ENCODE measurements at places on chromosomes 11 and 22. TPM values are rescaled to one million over a fixed set of nuclear protein-coding genes. Genes with fewer than 3 reads are reported as not detected.

DNA sequence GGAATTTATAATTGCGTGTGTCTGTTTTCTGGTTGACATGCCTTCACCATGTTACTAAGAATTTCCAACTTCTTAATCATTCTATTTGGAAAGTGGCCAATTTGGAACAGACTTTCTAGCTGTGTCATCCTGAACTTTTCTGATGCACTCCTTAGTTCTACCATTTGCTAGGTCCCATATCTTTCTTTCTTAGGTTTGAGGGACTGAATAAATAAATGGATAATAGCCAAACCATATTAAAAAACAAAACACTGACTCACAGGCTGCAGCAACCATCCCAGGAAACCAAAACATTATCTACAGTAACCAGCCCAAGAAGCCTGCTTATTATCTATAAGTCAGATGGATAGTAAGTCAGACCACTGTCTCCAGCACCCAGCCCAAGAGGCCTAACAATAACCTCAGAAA is 57.5 kb upstream of the PLET1 start:
- no peak for DNase-seq

DNA sequence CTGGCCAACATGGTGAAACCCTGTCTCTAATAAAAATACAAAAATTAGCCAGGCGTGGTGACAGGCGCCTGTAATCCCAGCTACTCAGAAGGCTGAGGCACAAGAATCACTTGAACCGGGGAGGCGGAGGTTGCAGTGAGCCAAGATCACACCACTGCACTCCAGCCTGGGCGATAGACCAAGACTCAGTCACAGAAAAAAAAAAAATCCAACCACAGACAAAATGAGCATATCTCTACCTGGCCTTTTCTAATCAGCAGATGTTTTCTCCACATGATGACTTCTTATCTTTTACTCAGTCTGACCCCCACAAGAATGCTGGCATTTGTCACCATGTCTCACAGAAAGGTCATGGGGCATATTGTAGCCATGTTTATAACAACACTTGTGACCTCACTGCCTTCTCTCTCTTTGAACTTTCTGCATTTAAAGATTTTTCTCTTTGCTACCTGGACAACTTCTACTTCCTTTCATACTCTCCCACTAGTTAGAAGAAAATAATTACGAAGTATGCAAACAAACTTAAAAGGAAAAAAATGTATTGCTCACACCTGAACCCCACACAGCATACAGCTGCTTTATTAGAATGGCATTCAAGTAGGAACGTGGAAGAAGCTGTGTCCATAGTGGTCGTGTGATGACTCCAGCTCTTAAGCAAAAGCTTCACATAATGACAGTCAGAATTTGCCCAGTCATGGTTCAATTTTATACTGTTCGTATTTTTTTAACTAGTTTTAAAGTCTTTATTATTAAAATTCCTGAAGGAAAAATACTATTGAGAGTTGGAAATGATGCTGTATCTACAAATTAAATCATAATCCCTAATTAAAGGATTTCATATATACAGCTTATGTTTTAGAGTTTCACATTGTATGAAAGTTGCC is 65.4 kb downstream of the ZC3H12C start:
- no peak for DNase-seq

DNA sequence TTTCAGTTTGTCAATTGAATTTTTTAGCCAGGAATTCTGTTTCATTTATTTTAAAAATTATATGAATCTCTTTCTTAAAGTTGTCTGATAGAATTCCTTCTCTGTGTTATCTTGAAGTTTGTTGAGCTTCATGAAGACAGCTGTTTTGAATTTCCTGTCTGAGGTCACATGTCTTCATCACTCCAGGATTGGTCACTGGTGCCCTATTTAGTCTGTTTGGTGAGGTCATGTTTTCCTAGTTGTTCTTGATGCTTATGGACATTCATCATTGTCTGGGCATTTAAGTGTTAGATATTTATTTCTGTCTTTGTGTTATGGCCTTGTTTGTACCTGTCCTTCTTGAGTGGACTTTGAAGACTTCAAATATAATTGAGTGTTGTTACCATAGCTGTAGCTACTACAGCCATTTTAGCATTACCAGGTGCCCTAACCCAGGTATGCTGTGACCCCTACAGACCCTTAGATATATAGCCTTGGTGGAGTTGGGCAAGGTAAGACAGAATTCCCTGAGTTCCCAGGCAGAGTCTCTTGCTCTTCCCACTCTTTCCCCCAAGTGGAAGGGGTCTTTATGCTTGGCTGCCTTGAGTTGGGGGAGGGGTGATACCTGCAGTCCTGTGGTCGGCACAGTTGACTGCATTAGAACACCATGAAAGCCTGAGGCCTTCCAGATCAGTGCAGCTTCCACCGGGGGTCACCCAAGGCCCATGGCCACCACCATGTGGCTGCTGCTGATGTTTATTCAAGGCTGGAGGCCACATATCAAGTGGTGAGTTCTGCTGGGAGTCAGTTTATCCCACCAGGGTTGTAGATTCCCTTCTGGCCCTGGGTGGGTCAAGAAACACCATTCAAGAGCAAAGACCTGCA is 229.6 kb downstream of the DYNC2H1 start:
- DNase-seq, result no peak

GRCh38 chr22:36379593-36380361 is 8.0 kb downstream of the MYH9 start:
- DNase-seq, result peak; percentile 88

DNA sequence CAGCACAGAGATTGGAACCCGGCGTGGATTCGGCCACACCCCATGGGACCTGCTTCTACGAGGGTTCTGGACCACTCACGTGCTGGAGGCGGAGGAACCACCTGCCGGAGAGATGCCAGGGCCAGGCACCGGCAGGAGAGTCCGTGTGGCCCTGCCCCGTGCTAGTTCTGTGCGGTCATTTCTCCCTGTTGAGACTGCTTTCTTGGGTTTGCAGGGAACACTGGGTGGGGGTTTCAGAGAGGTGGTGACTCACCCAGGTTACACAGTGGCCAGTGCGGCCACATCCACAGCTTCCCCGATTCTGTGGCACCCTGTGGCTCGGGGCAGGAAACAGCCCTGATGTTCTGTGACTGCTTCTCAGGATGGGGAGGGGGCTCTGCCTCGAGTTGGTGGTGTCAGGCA is 3.6 kb upstream of the PHLDA2 start:
- DNase-seq, result no peak

DNA sequence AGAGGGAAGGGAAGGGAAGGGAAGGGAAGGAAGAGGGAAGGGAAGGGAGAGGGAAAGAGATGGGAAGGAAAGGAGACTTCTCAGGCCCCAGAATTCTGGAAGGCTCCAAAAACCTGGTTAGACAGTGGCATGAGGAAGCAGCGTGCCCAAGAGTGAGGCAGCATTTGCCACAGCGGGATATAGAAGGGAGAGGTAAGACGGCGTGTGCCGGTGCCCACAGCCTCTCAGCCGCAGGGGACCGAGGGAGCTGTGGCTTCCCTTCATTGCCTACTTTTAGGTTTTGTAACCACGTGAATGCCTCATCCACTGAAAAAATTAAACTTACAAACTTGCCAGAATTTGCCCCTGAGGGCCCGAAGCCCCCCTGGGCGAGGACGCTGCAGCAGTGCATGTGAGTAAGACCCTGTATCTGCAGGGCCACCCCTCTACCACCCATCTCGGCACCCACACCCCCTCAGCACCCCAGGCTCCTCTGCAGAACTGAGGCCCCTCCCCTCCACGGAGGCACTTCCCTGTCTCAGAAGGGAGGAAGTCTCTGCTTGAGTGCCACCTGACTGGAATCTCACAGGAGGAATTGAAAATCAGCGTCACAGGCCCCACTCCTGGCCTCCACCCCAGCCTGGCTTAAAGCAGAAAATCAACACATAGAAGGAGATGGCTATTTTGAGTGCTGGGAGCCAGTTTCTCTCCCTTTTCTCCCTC is 58.1 kb downstream of the LINC01488 start:
- no peak for DNase-seq

- no peak for DNase-seq
Measured at GRCh38 chr22:19063581-19064353, 58.4 kb downstream of the DGCR2 start.

- no peak for DNase-seq
Measured at GRCh38 chr11:12007769-12008737, at the start of gene DKK3. Gene DKK3, minus strand, starts transcription at chr11:12008626. Its CDS starts 44 bp downstream, at chr11:12008582.

DNA sequence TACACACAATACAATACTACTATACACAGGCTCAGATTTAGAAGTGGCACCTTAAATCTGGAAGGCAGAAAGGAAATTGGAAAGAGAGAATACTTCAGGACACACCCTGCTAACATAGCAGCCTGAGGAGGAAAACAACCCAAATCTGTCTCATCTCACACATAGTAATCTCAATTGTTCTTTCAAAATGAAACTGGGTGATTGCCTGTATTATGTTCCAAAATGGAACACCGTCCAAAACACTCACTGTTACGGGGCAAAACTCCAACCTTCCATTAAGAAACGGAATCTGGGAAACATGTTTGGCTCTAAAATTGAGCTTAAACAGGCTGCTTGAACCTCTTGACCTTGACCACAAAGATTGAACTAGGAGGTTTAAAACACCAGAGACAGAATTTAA is 572.6 kb downstream of the OPCML start:
- DNase-seq, result no peak

The OR5I1 gene
- not detected for total RNA-seq

Data from activated CD4-positive, alpha-beta T cell treated with anti-CD3 and anti-CD28 coated beads, Interleukin-2, amount 10 ng/mL, durations not matched to agents 24 days and 14 days (primary cell).